ENCODE measurements at places on chromosomes 4 and X.

GRCh38 chr4:8709729-8710360, 117.3 kb downstream of the CPZ start:
- DNase-seq, result no peak

- no peak for DNase-seq
These were observed 368.3 kb upstream of the GNPDA2 start for GRCh38 chr4:45094684-45095083.

GRCh38 chr4:113643505-113643904, 118.0 kb downstream of the CAMK2D start:
- no peak for DNase-seq

GRCh38 chr4:22911285-22911684, 218.5 kb downstream of the GBA3 start:
- DNase-seq, result no peak

GRCh38 chr4:94342694-94343093, at the start of gene HPGDS:
TSS of gene HPGDS (minus strand) at chr4:94342836. CDS start at chr4:94334629, 8,207 bp downstream.
- DNase-seq, result no peak

- DNase-seq, result no peak
These were observed 126.2 kb downstream of the PCDH10 start for GRCh38 chr4:133275246-133275645.

- DNase-seq, result no peak
These were observed 37.1 kb upstream of the STX18 start for GRCh38 chr4:4578981-4579380.

DNA sequence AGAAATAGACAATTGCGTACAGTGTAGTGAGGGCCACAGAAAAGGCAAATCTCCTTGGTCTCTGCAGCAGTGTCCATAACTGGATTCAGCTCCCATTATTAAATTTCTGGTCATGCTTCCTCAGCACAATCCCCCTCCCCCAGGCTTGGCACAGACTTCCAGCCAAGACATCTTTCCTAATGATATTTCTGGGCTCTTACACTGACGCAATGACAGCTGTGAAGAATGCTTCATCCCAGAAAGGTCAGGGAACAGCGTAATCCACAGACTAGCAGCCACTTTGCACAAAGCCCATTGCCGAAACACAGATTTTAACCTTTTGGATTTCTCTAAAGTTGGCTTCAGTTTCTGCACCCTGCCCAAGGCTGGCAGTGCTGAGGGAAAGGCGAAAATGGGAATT, 597.6 kb upstream of the CPEB2 start:
- DNase-seq, result no peak

- DNase-seq, result no peak
These were observed 902.7 kb upstream of the EPHA5 start for GRCh38 chr4:66572949-66573348.

GRCh38 chr4:184274286-184274951, 56.7 kb upstream of the ENPP6 start:
- no peak for DNase-seq

- no peak for DNase-seq
These were observed 111.4 kb downstream of the TSPAN5 start for GRCh38 chr4:98546910-98547594.

DNA sequence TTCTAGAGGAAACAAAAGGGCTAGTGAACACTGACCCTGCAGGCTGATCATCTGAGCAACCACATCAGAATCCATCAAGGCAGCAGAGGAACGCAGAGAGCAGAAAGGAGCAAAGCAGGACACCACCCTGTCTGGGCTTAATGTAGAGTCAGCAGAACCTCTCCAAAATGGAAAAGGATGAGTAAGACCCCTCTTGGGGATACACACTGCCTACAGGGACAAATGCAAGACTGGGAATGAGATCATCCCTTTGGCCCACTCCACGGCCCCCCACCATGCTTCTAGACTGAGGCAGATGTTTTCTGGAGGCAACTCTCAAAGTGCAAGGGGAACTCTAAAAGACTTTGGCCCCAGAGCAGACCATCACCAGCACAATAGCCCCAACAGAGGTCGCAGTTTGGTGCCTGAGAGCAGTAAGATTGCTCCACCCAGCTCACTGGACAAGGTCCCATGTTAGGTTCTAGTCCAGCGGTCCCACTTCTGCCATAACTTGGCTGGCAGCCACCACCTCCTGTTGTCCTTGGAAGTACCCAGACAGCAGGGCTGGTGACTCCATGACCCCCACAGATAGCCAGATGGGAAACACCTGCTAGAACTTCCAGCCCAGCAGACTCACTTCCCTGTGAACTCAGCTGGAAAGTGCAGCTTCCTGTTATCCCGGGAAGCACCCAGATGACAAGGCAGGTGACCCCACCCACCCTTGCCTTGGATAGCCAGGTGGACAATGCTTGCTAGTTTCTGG, 372.7 kb downstream of the INPP4B start:
- no peak for DNase-seq

DNA sequence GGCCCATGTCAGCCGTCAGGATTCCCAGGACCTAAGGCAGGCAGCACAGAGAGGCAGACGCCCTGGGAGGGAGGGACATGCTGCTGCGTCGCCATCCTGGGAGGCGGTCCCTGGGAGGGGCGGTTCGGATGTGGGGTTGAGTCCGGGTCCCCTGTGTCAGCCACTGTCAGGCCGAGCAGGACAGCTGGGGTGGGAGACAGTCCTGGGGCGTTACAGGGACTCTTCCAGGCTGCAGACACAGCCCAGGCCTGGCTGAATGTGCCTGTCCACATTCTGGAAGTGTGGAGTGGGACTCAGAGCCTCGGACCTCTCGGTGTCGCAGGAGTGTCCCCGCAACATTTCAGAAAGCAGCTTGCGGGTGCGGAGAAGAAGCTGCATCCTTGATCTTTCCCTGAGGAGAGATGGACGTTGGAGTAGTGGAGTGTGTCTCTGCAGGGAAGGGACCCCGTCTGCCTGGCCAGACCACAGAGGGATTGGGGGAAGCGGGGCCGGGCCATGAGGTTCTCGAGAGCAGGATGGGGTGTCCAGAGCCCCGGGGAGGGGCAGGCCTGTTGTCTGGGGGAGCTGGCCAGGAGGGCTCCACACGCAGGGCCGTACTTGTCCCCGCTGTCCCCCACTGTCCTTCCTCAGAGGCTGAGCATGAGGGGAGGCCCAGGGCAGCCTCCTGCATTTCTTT, 6.1 kb downstream of the AKAP17A start:
- no peak for DNase-seq

- no peak for DNase-seq
These were observed 56.1 kb downstream of the TRIML2 start for GRCh38 chr4:188053302-188053701.

- no peak for DNase-seq
These were observed 52.1 kb upstream of the CDKN2AIP start for GRCh38 chr4:183392377-183392776.

DNA sequence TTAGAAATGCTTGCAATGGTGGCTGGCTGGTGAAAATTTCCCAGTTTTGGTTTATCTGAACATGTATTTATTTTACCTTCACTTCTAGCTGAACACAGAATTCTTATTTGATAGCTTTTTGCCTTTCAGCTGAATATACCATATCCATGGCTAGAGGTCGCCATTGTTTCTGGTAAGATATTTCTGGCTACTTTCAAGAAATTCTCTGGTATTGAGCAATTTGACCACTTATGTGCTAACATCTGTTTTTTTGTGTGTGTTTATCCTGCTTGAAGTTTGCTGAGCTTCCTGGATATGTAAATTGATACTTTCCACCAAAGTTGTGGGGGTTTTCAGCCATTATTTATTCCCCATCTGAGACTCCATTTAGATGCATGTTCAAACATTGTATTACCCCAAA, 75.4 kb downstream of the FBXW7 start:
- DNase-seq, result no peak

DNA sequence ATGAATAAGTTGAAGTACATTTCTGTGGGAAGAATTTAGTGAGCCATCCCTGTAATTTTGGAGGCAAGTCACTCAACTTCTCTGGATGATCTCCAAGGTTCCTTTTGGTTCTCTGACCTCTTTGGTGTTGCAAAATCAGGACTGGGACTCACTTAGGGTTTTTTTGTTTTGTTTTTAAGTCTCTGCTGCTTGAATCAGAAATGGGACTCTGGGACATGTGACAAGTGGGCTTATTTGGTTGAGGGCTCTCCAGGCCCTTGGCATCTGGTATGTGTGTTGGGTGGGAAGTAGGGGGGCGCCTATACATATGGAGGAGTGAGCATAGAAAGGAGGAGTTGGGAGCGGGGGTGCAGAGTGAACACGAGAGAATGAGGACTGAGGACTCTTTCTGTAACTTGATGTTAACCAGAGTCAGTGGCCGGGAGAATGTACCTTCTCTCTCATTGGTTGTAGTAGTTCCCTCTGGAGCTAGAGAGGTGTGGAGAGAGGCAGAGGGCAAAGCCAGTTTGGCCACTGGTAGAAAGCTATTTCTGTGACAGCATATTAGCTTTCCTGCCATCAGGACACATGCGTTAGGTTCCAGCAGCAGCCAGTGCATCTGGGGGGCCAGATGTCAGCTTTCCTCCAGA, 1.9 kb downstream of the ARHGAP10 start:
- DNase-seq, result no peak

DNA sequence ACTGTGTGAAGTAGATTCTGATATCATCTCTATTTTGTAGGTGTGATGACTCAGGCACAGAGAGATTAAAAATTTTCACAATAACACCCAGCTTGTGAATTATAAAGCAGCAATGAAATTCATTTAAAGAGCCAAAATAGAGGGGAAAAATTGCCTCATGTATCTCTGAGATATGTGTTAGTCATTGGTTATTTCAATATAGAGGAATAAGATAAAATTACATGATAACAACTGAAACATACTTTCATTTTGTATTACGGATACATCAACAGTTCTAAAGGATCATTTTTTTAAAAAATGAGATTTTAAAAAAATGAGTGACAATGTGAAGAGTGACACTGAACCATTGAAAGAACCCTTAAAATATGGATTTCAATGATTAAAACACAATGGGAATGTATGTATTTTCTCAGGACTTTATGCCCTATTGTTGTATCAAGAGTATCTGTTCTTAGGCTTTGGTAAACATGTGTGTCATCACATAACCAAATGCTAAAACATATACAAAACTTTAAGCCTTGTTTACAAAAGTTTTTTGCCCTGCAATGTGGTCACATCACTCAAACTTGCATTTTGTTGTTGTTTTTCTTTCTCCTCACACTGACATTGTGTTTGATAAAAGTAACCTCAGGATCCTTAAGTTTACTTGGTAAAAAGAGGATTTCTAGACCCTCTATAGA, 221.3 kb downstream of the ANTXR2 start:
- no peak for DNase-seq

DNA sequence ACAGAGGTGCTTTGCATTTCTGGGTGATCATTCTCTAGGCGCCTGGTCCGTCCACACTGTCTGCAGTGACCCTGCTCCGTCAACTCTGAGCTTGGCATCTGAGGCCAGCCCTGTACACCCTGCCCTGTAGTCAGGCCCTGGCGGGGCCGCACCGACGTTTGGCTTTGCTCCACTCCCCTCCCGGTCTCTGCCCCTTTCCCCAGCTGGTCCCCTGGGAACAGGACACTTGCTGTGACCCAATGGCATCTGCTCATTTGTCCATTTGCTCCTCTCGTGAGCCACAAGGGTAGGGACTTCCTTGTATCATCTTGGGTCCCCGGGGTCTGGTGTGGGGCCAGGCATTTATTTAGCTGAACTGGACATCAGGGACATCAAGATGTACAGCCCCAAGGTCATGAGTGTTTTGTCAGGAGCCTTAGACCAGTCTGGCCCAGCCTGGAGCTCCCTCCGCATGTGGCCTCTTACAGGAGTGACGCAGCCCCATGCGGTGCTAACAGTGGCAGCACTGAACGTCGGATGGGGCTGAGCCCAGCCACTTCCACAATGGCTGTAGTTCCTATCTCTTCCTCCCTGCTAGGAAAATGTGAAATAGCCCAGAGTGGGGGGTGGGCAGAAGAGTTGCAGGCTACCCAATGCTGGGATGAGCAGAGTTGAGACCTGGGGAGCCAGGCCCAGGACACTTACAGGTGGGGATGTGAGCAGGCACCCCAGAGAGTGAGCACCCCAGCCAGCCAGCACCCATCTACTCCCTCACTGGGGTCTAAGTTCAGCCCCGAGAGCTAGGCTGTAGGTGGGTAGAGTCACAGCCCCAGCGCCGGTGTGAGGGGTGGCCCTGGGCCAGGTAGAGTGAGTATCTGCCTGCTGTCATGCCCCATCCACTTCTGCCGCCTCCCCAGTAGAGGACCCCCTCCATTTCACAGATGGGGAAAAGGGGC, 2.0 kb upstream of the SH3BP2 start:
- DNase-seq, result no peak

DNA sequence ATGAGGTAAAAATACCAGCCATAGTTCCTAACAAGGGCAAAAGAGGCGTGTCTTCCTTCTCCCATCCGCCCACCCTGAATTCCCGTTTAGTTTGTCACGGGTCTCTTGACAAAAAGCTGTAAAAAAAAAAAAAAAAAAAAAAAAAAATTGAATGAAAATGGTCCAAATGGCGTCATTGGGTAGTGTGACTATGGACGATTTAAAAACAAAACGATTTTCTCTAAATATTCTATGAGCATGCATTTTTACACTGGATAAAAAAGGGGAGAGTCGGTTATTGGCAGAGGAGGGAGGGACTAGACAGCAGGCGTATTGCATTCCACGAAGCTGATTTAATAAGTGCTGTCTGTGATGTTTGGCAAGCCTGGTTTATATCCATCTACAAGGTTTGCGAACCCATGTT, at the start of gene FAM133A:
FAM133A (plus strand) TSS at position 338 of the 403 bp plus-strand sequence. CDS start 35,214 bp downstream, outside the sequence.
- DNase-seq, result no peak

DNA sequence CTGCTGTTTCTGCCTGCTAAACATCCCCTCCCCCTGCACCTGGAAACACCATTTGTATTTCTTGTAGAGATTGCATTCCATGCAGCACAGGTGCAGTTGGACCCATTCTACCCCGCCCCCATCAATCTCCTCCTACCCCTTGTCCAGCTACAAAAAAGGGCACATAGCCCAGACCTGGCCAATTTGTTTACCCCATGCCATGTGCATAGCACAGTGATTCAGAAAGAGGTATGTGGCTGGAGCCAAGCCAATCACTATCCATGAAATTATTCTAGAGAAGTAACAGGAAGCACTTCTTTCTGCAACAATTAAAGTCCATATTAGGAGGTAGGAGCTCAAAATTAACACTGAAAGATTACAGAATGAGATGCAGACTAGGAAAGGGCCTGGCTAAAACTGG, 20.2 kb upstream of the TMEM184C start:
- DNase-seq, result no peak

DNA sequence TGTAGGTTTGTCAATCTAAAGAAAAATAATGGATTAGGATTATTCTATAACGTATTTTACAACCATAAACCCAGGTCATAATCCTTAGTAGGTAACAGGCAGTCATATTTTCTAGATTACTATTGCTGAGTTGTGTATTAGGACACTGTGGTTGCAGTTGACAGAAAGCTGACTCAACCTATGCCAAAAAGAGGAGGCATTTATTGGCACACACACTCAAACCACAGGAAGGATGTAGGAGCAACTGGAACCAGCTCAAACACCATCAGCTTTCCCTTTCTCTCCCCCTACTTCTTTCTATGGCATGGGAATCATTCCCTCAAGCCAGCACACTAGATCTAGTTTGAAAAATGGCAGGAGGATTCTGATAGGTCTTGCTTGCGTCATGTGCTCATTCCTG, 136.4 kb upstream of the FAM9C start:
- no peak for DNase-seq

Measured in stimulated activated CD8-positive, alpha-beta memory T cell treated with anti-CD3 and anti-CD28 coated beads, Interleukin-4, amount 100 ng/mL, for 4 hours (primary cell).